NCI-H1930 (cell line): ENCODE measurements at places on chromosomes 12 and 14.

DNA sequence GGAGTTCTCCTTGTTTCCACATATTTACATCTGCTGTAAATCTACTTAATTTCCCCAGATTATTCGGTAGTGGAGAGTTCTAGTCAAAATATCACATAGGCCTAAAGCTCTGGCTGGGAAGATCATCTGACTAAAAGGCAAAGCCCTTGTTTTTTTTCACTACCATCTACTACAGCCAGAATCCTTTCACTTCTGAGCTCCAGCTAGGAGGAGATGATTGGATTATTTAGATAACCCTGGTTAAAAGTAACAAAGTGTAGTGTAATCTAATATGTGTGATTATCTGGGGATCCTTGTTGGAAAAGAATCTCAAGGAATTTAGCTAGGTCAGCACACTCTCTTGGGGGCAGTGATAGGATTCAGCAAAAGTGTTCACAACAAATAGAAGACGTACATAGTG, 125.4 kb downstream of the DYRK2 start:
- DNase-seq = no peak

GRCh38 chr12:104638851-104639240, 182.1 kb downstream of the CHST11 start:
- DNase-seq = no peak

- no peak for DNase-seq
Observed at GRCh38 chr12:109064143-109064542, 11.8 kb downstream of the USP30 start.

DNA sequence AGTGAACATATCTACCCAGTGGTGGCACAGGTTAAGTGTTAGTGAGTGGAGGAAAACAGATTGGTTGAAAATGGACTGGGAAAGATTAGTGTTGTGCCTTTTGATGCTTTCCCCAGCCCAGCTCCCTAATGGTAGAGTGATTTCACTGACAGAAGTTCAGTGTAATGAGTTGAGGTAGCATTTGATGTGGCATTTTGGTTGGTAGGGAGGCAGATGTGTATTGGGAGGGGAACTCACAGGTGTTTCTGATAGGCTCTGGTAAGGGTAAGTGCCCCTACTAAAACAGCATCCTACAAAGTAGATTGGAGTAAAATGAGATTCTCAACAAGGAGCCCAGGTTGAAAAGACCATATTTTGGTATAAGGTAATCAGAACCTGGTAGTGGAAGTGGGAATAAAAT, 4.2 kb downstream of the TBK1 start:
- no peak for DNase-seq

DNA sequence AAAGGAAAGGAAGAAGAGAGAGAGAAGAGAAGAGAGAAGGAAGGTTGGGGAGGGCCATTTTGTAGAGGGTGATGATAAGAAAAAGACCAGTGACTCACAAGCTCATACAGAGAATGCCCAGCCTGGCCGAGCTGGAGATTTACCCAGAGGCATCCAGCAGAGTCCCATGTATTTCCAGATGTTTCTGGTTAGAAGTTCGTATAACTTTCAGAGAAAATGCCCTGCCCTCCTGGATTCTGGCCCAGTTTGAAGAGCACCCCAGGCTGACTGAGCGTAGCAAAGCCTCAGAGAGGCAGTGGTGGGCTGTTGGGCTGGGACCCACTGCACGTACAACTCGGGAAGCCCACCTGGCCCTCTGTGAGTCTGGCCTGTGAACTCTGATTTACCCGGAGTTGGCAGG, 221.8 kb downstream of the SLC41A2 start:
- DNase-seq = no peak

- no peak for DNase-seq
Observed at GRCh38 chr12:105064564-105065178, 19.6 kb downstream of the ALDH1L2 start.

GRCh38 chr12:1665366-1665765, 25.5 kb upstream of the ADIPOR2 start:
- DNase-seq = no peak

- no peak for DNase-seq
Observed at GRCh38 chr12:106506691-106507090, 76.1 kb upstream of the RFX4 start.

DNA sequence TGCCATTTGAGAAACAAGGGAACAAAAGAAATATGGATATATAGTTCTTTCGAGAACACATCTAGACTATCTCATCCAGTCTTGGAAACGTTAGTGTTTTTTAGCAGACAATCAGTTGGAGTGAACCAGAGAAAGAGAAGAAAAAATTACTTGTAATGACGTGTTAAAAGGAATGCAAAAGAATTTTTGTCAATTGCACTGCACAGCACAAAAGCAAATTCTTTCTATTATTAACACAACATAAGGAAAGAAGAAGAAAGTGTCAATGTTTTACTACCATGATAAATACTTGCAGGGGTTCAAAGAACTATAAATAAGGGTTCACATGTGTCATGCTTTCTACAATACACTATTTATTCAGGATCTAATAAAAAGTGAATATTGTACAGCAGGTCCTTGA, 27.5 kb upstream of the GSG1 start:
- DNase-seq = no peak

DNA sequence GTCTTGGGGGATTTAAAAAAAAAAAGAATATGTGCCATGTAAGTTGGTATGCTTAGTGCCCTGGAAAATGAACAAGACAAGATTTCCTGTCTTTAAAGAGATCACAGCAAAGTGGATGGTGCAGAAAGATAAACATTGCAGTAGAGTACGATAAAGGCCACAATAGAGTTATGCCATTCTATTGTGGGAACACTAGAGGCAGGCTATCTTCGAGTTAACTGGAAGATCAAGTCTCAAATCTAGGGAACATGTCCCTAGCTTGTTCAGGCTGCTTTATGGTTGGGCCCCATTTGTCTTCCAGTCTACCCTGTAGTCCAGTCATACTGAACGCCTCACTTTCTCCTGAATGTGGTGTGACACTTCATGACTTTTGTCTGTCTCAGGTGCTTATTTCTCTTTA, 18.7 kb upstream of the CCT2 start:
- DNase-seq = no peak

DNA sequence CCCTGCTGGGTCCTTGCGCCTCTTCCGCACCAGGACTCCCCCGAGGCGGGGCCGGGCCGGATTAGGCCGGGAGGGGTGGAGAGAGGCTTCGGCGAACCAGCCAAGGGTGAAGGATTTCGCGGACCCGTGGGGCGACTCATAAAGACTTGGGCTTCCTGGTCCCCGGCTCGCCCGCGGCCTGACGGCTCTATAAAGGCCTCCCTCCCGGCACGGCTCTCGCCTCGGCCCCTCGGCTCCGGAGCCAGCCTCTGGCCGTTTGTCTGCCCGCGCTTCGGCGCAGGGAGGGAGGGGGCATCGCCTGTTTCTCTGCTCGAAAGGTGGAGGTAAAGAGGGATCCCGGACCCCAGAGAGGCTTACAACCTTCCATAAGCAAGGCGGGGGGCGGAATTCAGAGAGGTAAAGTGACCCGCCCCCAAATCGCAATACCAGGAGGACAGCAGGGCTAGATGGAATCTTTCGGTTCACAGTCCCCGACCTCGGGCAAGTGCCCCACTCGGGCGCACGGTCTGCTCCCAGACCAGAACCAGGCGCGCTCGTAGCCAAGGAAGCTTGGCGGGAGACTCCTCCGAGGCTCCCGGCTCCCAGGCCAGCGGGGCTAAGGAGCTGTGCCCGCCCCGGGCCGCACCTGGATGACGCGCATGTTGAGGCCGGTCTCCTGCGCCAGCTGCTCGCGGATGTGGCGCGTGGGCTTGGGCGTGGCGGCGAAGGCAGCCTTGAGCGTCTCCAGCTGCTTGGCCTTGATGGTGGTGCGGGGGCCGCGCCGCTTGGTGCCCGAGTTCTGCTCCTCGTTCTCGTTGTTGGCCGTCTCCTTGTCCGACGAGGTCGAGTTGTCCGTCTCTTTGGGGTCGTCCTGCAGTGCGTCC, 3.9 kb downstream of the LHX5 start:
- no peak for DNase-seq

GRCh38 chr12:11807458-11807857, 158.0 kb downstream of the ETV6 start:
- peak; percentile 37 for DNase-seq

GRCh38 chr12:64400041-64400440, 4.2 kb upstream of the XPOT start:
- no peak for DNase-seq

DNA sequence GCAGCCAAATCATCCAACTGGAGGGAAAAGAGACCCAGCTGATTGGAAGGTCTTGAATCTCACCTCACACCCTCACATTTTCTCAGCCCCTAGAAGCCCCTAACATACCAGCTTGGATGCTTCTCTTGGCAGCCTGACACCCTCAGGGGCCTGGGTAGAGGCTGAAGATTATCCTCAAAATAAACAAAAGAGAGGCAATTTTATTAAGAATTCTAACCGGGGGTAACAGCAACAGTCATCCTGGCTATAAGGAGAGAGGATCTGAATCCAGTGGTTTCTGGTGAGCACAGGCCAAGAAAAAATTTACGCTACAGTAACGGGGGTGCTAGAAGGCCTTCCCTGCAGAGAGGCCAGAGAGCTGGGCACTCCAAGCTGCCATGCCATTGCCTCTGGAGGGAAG, 21.6 kb downstream of the KRT76 start:
- no peak for DNase-seq

GRCh38 chr12:84641940-84642545, 270.6 kb downstream of the SLC6A15 start:
- no peak for DNase-seq

GRCh38 chr12:3881281-3881950, 8.2 kb upstream of the PARP11 start:
- no peak for DNase-seq

DNA sequence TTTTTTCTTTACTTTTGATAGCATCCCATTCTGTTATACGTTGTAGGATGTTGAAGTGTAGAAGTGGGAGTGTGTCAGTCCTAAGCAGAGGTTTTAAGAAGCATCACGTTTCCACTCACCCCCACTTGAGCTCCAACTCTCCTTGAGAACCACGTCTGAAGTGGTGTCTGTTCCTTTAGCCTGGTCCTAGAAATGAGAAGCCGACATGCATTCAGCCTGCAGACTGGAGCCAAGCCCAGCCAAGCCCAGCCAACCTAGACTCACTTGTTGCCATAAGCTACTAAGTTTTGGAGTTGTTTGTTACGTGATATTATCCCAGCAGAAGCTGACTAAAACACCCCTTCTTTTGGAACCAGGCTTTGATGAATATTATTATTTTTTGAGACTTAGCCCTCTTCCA, 4.4 kb upstream of the ELK3 start:
- DNase-seq = no peak

GRCh38 chr14:88961214-88961613, 136.8 kb downstream of the TTC8 start:
- no peak for DNase-seq

GRCh38 chr14:100468557-100468956, 118.7 kb downstream of the BEGAIN start:
- no peak for DNase-seq

DNA sequence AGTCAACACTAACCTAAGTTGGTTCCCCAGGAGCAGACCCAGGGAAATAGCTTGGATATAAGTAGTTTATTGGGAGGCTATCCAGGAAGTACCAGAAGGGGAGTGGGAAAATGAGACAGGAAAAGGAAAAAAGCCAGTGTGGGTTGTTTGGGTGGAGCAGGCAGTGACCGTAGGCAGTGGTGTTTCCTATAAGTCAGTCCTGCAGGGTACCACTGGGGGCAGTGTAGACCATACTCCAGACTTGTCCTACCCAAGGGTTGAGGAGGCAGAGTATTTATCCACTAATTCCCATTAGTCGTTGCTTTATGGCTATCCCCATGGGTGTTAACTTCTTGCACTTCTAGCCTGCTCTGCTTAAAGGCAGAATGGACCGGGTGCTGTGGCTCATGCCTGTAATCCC, 6.4 kb upstream of the CCDC60 start:
- DNase-seq = no peak

- DNase-seq = no peak
Observed at GRCh38 chr12:104713444-104713843, 244.6 kb downstream of the SLC41A2 start.

GRCh38 chr14:72404998-72405397, 472.8 kb downstream of the RGS6 start:
- no peak for DNase-seq

GRCh38 chr12:109775172-109775881, 57.9 kb downstream of the TRPV4 start:
- DNase-seq = peak; percentile 25

DNA sequence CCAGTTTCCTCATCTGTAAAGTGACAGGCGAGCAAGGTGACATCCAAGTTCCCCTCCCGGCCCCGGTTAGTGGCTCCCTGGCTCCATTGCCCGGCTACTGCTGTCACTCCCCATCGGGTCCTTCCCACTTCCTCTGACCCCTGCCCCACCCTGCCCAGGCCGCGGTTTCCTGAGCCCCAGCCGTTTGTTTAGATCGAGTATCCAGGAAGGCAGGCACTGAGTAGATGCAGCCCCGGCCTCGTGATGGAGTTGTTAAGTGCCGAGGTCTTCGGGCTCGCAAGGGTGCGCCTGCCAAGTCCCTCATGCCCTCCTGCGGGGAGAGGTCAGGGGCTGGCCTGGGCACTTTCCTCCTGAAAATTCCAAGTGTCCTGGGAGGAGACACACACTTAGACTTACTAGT, 55.4 kb downstream of the TEAD4 start:
- no peak for DNase-seq

DNA sequence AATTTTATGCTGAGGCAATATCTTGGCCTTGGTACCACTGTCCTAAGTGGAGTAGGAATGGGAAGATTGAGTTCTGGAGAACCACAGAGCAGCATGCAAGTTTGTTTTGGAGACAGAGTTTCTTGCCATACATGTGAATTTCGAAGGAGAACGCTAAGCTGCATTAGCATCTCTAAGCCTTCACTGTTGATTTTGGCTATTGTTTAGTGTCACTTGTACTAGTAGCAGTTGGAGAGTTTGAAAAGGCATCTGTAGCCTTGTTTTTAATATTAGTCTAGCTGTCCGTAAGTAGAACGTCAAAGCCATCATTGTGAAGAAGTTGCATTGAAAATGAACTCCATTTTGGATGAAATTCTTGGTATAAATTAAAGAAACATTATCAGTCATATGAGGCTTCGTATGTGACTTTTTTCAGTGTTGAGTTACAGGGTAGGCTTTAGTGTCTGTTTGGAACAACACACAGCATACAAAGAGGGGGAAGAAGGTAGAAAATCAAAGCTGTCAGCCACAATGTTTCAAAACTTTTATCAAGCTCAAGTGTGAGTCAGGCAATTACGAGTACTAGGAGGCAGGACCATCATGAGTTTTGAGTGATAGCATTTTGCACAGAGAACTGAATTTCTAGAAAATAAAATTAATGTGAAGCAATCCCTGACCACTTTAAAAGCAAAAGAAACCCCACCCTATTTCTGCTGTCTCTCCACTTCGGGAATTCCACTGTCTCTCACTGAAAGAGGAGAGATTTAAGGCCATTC, 70.2 kb upstream of the NAV3 start:
- no peak for DNase-seq

GRCh38 chr12:51270951-51271518, 820 bp upstream of the SMAGP start:
- DNase-seq = no peak

DNA sequence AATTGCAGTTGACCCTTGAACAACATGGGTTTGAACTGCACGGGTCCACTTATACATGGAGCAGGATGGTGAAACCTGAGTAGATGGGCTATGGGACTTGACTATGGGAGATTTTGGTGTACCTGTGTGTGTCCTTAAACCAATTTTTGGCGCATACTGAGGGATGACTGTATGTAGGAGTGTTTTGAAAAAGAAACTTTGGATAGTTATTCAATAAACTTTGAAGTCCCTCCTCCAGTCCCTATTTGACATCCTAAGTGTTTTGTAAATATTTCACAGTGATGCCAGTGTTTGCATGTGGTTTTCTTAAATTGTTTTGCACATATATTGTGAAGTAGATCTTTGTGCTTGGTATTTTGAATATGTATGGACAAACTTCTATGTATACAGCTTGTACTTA, 12.4 kb downstream of the KTN1 start:
- DNase-seq = no peak

- no peak for DNase-seq
Observed at GRCh38 chr14:54652188-54652587, 85.3 kb downstream of the SAMD4A start.
